ENCODE measurements at places on chromosomes 2 and 18.

DNA sequence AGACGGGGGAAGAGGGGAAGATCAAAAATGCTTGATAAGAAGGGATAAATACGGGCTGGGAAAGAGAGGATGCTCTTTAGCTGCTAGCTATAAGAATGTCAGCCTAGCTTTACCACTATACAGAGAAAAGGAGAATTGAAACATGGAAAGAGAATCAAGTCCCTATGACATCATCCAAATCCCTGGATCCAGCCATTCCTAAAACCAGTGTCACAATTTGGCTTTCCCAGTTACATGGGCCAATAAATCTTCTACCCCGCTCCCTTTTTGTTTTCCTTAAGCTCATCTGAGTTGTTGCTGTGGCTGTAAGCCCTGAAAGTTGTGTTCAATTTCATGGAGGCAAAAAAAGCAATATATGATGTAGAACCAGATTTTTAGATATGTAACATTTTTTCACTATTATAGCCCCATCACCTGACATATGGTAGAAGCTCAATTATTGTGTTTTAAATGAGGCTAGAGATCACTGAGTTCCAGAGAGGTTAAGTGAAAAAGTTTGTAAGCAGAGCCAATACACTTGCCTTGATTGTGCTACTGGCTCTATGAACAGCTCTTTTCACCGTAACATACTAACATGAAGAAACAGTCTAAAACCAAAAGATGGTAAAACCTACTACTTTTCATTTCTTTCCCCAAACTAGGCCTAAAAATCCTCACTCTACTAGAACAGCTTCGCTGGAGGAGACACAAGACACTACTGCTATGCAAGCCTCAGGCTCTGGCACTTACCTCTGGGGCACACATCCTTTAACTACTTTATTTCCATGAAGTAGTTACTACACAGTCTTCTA is 4.3 kb downstream of the HNRNPLL start:
- DNase-seq: no peak

GRCh38 chr18:57234346-57234745 is 87.5 kb downstream of the BOD1L2 start:
- no peak for DNase-seq

- no peak for DNase-seq
Measured at GRCh38 chr2:15932394-15933183, 7.8 kb upstream of the MYCN start.

DNA sequence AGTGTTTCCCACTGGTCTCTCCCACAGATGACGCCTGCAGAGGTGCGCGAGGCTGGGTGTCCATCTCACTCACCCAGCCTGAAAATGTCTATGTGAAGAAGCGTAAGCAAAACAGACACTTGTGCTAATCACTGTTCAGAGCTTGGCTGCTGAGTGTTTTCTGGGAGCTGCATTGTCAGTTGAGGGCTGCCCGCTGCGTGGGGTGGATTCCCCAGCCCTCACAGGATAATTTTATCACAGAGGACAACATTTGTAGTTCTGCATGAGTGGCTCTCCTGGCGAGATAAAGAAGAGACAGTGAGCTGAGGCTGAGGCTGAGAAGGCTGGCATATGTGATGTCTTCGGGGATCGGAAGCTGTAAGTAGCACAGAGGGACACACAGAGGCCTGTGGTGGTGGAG is 16.2 kb upstream of the CAPN13 start:
- DNase-seq: no peak

DNA sequence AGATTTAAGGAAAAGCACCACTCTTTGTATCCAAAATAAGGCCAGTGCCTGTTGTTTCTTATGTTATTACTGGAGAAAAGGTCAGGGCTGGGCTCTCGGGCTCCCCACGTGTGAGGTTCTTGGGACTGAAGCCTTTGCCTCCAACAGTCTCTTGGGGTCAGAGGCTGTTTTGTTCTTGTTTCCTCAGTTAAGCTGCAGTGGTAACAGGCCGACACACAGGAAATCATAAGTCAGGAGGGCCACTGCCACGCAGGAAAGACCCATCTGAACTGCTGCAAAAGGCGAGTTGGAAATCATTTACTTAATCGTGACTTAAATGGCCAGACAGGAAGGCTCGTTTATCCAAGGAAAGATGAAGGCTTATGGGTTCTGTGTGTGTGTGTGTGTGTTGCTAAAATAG is 30.3 kb upstream of the IL37 start:
- no peak for DNase-seq

GRCh38 chr2:195322324-195322723 is 334.7 kb upstream of the SLC39A10 start:
- DNase-seq: no peak

DNA sequence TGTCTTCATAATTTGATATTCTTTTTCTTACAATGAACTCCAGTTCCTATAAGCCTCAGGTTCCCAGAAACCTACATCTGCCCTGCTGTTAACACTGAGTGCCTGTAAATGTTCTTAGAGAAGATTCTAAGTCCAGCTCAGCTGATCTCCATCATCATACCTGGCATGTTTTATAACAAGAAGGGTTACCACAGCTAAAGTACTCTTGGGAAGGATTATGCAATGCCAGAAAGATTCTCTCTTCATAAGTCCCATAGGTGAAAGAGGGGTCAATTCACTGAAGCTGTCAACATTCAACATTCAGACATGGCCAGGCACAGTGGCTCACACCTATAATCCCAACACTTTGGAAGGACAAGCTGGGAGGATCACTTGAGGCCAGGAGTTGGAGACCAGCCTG is 31.3 kb upstream of the PTPN4 start:
- no peak for DNase-seq

DNA sequence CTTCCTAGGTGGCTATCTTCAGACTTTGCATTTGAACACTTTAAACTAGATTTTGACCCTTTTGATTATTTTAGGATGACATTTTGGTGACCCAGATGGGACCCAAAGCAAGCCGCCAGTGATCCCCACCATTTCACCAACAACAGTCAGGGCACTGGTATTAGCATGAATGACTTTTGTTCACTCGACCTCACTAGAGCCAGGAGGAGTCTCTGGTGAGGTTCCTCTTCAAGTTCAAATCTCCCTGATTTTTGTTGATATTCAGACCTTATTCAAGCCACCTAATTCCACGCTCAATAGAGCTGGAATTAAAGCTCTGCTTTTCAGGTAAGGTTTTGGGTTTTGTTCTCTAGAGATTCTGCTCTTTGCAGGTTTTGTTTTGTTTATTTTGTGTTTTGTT is 202.3 kb downstream of the MREG start:
- DNase-seq: no peak

DNA sequence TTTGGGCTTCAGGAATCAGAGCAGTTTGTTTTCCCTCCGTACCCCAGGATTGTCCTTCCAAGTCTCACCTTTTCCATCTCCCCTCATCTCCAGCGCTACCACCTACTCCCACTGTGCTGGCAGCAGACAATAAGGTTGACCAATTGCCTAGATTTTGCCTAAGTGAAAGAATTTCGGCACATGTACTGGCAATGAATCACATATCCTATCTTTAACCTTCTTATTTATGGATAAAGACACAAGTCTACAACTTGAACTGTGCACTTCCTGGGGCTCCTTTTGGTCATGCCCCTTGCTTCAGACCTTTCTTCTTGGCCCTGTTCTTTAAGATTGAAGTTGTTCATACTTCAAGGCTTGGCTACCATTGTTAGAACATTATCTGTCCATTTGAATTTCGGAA is 71.4 kb downstream of the KCMF1 start:
- no peak for DNase-seq

GRCh38 chr18:2960983-2961696 is 51.8 kb downstream of the LPIN2 start:
- no peak for DNase-seq

GRCh38 chr2:10467401-10467800 is 19.3 kb upstream of the ODC1 start:
- no peak for DNase-seq

DNA sequence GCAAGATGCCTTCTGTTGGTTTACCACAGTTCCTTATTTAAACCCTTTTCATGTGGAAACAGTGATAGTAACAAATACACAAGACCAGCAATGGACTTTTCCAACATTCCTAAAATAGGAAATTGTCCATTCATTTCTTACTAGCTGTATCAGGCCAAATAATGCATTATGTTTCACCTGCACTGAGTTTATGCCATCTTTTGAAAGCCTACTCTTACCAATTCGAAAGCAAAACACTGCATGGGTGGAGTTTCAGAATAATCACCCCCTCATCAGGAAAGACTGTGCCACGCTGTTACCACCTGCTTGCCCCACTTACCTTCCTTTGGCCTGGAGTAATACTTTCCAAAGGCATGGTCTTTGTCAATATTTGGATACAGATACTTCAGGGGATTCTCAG is 37.5 kb downstream of the STAT1 start:
- DNase-seq: no peak

GRCh38 chr18:36158266-36158867 is 28.7 kb downstream of the ELP2 start:
- DNase-seq: no peak

DNA sequence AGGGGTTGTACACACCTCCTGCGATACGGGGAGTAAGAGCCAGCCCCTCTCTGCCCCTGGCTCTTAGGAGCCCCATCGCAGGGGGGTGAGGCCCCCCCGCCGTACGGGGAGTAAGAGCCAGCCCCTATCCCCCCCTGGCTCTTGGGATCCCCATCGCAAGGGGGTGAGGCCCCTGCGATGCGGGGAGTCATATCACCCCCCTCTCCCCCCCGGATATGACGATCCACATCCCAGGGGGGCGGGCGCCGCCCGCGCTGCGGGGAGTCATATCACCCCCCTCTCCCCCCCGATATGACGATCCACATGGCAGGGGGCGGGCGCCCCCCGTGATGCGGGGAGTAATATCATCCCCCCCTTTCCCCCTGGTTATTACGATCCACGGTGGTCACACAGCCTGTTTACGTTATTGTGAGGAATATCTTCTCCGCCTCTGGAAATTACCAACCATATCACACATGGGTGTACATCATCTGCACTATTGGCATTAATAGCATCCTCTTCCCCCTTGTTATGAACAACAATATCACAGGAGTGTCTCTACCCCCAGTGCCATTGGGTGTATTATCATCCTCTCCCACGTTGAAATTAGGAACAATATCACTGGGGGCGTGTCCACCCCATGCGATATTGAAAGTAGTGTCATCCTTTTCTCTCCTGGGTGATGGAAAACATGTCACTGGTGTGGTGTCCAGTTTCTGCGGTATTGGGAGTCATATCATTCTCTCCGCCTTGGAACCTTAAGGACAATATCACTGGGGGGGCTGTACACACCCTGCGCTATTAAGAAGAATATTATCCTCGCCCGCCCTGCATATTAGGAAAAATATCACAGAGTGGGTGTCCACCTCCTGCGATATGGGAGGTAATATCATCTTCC is 24.7 kb upstream of the NAGK start:
- no peak for DNase-seq

- DNase-seq: no peak
Measured at GRCh38 chr2:123101434-123101833, 923.7 kb upstream of the CNTNAP5 start.

DNA sequence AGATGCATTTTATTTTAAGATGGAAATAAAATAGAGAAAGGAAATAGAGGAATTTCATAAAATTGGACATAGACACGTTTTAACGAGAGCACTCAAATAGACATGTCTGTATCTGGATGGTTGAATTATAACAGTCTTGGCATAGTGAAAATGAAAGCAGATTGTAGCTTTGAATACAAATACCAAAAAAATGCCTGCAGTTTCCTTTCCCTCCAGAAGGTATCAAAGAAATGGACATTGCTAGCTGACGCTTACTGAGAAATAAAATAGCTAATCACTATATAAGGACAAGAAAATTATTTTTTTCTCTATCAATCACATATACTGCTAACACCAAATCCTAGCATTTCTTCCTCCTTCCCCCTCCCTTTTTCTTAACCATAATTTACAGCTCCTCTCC is 11.4 kb upstream of the MAPRE2 start:
- DNase-seq: no peak

DNA sequence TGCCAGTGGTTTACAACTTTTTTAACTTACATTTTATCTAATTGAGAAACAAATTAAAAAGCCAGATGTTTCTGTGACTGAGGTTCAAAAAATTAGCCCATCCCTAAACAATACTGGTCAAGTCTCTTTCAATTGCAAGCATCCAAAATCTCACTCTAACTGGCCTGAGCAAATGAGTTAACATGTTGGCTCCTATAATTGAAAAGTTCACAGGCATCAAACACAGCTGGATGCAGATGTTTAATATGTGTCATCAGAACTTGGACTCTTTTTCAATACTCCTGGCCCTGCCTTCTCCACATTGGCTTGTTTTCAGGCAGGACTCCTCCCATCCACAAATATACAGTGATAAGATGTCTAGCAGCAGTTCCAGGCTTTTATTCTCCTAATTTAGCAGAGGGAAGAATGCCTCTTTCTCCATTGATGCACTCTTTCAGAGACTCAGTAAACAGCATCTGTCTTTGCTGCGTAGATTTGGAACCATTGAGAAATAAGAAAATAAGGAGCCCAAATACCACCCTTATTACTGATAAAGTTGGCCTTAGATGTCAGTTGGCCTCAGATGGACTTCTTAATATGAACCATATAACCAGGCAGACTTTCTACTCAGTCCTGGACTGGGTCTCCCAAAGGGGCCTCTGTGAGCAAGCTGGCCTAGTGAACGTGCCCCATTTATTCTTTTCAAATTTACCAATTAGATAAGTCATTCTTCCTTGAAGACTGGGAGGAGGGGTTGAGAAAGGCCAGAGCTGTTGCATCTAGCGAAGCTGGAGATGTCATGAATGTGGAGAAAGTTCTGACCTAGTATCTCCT is 30.4 kb upstream of the FN1 start:
- DNase-seq: no peak

GRCh38 chr2:11754700-11755015 is 8.2 kb downstream of the LPIN1 start:
- no peak for DNase-seq

- peak; percentile 57 for DNase-seq
Measured at GRCh38 chr2:110858135-110858725, 125.9 kb downstream of the ACOXL start.

DNA sequence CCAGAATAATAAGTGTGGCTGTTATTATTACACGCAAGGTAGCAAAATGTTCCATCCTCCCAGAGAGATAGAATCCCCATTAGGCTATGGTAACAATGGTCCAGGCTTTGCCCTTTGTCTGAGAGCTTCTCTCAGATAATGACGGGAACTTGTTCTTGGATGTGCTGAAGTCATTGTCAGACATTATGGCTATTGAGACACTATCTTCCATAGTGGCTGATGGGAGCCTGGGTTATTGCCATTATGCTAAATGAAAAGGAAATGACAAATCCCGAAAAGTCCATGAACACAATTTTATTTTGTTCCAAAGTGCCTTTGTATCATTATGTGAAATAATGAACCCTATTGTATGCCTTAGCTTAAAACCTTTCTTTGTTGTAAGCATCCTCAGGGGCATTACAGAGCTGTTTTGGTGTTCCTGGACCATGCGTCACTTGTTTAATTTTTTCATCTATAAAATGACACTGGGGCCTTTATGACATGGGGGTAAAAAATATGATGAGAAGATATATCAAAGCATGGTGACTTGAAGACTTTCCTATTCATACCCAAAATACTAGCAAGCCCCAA is 218.5 kb downstream of the KCNS3 start:
- DNase-seq: no peak

Measured in stimulated activated CD4-positive, alpha-beta T cell treated with anti-CD3 and anti-CD28 coated beads, Interleukin-4, amount 100 ng/mL, for 1 hour (primary cell).